Body of pancreas (tissue), 4 donors: ENCODE measurements at places on chromosomes 5 and 9. TPM values are rescaled to one million over a fixed set of nuclear protein-coding genes. Genes with fewer than 3 reads are reported as not detected.
A peak's percentile ranks its signal among the peaks of the same experiment; 100 is the strongest.

- peaks cover 4% of the 10 kb centered on the region for H3K36me3 ChIP-seq
- no peak overlapping the region for H3K27ac ChIP-seq
- no peak overlapping the region for H3K4me3 ChIP-seq
- H3K4me1 ChIP-seq, result peaks cover 16% of the 10 kb centered on the region
- no peak for DNase-seq
Measured at GRCh38 chr9:93123561-93124283, 10.3 kb downstream of the NINJ1 start.

- no peak overlapping the region for H3K27ac ChIP-seq
- no peak for DNase-seq
- no peaks in the 10 kb centered on the region for H3K4me1 ChIP-seq
- H3K36me3 ChIP-seq, result no peaks in the 10 kb centered on the region
- H3K27me3 ChIP-seq, result no peaks in the 10 kb centered on the region
Measured at GRCh38 chr5:55907927-55908326, 56.8 kb downstream of the IL31RA start.

ANKRD34B gene
- not detected for total RNA-seq

- H3K27me3 ChIP-seq, result no peaks in the 10 kb centered on the region
- no peaks in the 10 kb centered on the region for H3K36me3 ChIP-seq
- H3K4me1 ChIP-seq, result no peaks in the 10 kb centered on the region
Measured at GRCh38 chr5:75847561-75848021, 130.4 kb upstream of the POC5 start.

ZFYVE16 gene
- total RNA-seq, result 10.2 TPM

DNA sequence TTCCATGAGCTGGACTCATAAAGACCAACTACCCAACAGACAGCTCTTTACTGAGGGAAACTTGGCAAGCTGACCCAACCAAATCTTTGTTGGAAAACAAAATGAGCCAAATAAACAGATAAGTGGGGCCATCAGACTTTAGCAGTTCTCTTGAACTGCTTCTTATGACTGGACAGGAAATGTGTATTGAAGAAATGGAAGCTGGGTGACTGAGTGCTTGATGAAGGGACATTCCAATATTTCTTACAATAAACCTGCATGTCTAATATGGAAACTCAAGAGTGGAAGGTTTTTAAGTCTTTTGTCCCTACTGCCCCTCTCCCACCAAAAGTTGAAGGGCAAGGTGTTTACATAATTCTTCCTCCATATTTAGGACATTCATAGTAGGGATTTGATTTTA, 218.8 kb upstream of the NR4A3 start:
- H3K4me3 ChIP-seq, result no peak overlapping the region
- peaks cover 4% of the 10 kb centered on the region for H3K4me1 ChIP-seq
- no peaks in the 10 kb centered on the region for H3K27me3 ChIP-seq
- DNase-seq, result no peak
- H3K27ac ChIP-seq, result no peak overlapping the region

SLC25A48 gene
- total RNA-seq, result 1.0 TPM

HTR1A gene
- not detected for total RNA-seq

DNA sequence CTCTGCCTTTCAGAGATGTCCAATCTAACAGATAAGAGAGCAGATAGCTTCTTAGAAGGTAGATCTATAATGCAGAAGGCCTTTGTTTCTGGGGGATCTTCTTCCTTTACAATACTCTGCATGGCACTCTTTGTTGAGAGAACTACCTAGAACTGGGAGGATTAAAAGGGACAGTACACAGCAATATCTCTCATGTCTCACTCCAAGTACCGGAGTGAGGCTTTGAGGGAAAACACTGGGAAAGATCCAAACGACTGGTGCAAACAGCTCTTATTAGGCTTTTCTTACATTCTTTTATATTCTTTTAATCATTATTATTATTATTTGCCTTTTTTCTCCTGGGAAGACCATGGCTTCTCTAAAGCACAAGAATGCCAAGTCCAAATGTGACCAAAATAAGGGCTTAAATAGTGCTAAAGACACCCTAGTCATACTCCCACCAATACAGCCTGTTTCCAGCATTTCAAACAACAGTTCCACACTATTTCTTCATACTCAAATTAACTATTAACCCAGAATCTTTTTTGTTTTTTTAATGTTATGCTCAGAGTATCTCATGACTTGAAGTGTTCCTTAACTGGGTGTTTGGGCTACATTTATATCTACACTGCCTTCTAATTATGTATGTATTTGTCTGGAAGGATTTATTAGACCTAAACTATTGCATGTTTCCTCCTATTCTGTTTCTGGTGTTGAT, 52.7 kb downstream of the ABHD17B start:
- no peak for DNase-seq
- no peak overlapping the region for H3K27ac ChIP-seq
- no peaks in the 10 kb centered on the region for H3K27me3 ChIP-seq
- H3K4me3 ChIP-seq, result no peak overlapping the region
- H3K4me1 ChIP-seq, result no peaks in the 10 kb centered on the region

- DNase-seq, result no peak
- no peaks in the 10 kb centered on the region for H3K4me1 ChIP-seq
- no peak overlapping the region for H3K4me3 ChIP-seq
- H3K36me3 ChIP-seq, result no peaks in the 10 kb centered on the region
Measured at GRCh38 chr5:59416026-59416425, 477.5 kb downstream of the PDE4D start.

GRCh38 chr5:14326035-14326903, 183.1 kb downstream of the TRIO start:
- H3K27me3 ChIP-seq, result no peaks in the 10 kb centered on the region
- peaks cover 4% of the 10 kb centered on the region for H3K4me1 ChIP-seq
- no peak overlapping the region for H3K27ac ChIP-seq
- DNase-seq, result no peak

- H3K4me1 ChIP-seq, result no peaks in the 10 kb centered on the region
- DNase-seq, result no peak
Measured at GRCh38 chr5:142630927-142631539, 54.9 kb downstream of the FGF1 start.

DNA sequence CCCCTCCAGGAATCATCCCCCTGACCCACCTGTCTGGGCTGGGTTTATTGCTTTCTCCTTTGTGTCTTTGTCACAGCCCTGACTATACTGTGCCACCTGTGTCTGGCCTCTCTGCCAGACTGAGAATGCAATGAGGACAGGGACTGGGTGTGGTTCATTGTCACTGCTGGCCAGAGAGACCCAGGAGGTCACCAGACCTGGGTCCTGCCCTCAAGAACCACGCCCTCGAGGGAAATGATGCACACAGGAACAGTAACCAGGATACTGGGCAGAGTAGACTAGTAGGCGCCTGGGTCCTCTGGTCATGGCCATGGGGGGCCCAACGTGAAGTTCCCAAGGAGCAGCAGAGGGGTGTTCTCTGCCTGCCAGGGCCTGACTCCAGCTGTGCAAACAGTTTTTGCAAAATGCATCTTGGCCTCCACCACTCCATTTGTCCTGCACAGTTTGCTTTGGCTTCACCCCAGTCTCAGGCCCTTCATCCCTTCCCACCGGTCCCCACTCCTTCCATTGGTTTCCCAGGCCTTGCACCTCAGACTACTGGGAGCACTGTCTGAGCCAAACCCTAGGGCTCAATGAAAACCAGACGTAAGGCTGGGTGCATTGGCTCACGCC, 17.8 kb downstream of the RGS3 start:
- H3K36me3 ChIP-seq, result no peaks in the 10 kb centered on the region
- peak; percentile 73 for DNase-seq
- peak overlapping the region; percentile 29 for H3K27ac ChIP-seq
- no peaks in the 10 kb centered on the region for H3K27me3 ChIP-seq
